Activated naive CD8-positive, alpha-beta T cell treated with anti-CD3 and anti-CD28 coated beads for 36 hours (primary cell): ENCODE measurements at places on chromosomes 13 and 19.

GRCh38 chr19:8212212-8212611 is 3.0 kb downstream of the CERS4 start:
- no peak for DNase-seq

GRCh38 chr13:20851844-20852402 is 50.6 kb downstream of the XPO4 start:
- no peak for DNase-seq

GRCh38 chr13:52070929-52071523 is 46.5 kb downstream of the UTP14C start:
- peak; percentile 3 for DNase-seq

DNA sequence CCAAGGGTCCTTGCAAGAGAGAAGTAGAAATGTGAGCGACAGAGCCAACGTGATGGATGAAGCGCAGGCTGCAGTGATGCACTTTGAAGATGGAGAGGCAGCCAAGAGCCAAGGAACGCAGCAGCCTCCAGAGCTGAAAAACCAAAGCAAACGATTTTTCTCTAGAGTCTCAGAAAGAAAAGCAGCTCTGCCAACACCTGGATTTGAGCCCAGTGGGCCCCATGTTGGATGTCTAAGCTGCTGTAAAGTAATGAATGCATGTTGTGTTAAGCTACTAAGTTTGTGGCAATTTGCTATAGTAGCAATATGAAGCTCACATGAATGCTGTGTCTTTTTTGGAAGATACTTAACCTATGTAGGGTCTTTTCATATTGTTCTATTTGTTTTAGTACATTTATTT is 894.3 kb downstream of the EFNB2 start:
- no peak for DNase-seq

DNA sequence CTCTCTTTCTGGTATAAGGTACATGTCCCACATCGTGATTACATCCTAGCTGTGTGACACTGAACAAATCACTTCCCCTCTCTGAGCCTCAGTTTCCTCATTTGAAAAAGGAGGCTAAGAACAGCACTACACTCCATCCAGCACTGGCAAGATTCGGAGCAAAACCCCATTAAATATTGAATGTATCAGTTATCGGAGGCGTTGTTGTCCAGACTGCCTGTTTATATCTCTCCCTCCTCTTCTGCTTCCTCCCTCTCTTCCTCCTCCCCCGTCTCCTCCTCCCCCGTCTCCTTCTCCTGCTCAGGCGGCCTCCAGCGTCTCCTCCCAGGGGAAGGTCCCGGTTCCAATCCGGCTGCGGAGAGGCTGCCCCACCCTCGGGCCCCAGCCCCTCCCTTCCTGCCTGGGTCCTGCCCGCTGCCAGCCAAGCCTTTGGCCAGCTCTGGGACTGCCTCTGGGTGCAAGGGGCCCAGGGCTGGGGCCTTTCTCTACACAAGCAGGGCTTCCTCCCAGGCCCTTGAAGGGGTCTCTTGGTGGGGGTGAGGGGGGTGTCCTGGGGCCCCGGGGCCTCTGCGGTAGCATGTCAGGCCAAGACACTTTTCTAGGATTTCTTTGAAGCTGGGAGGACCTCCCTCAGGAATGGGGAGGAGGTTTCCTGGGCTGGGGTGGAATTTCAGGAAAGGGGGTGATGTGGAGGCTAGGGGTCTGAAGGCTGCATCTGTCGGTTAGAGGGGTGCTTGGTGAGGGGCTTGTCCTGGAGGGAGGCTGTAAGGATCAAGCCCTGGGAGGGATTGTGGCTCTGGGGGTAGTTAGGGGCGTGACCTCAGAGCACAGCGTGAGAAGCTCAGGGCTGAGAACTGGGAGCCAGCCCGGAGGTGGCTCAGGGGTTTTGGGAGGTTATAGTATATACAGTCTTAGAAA is 1.9 kb downstream of the RRAS start:
- DNase-seq = no peak

DNA sequence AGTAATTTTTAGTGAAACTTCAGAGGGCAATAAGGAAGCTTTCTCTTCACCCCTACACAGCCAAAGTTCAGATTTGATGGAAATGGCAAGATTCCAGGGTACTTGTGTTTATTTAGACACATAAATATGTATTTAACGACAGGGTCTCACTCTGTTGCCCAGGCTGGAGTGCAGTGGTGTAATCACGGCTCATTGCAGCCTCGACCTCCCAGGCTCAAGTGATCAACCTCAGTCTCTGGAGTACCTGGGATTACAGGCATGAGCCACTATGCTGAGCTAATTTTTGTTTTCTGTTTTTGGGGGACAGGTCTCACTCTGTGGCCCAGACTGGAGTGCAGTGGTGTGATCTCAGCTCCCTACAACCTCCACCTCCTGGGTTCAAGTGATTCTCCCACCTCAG is 2.0 kb upstream of the SYCE2 start:
- no peak for DNase-seq

GRCh38 chr13:65914716-65915115 is 1315.4 kb downstream of the PCDH9 start:
- no peak for DNase-seq

DNA sequence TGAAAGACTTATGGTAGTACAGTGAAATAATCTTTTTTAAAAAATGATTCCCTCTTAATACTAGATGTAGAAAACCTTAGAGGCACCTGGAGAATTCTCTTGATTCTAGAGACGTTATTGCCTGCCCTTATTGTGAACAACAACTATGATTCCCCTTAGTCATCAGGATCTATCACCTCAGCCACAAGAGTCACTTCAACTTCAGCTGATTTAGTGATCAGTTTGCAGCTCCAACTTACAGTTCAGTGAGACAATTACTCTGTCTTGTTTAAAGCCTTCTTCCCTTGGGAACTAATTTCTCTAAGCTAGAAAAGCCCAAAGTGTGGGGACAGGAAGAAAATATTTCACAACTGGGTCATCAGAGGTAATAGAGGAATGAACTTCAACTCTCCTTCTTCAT is 254.3 kb upstream of the SLITRK1 start:
- no peak for DNase-seq

GRCh38 chr19:13334801-13335481 is 171.3 kb downstream of the CACNA1A start:
- DNase-seq = no peak

DNA sequence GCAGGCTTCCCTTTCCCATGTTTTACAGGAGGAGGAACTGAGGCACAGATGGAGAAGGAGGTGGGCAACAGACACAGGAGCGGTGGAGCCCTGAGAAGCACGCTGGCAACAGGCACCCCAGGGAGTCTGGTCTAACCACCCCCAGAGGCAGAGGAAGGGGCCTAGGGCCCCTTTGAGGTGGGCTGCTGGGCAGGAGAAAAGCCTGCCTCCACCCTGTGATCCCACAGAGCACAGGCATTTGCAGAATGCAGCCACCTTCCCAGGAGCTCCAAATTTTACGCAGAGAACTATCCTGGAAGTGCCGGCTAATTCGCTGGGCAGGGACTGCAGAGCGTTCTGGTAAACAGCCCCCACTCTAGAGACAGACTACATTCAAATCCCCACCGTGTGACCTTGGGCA is 30.4 kb downstream of the RAB20 start:
- DNase-seq = no peak

- DNase-seq = no peak
Observed at GRCh38 chr13:94928127-94928775, 215.9 kb upstream of the SOX21 start.

- no peak for DNase-seq
Observed at GRCh38 chr19:29645911-29646310, 19.4 kb upstream of the PLEKHF1 start.

- DNase-seq = no peak
Observed at GRCh38 chr13:47632311-47632710, 368.8 kb downstream of the SUCLA2 start.

- DNase-seq = no peak
Observed at GRCh38 chr13:45064889-45065288, 55.4 kb upstream of the GTF2F2 start.

DNA sequence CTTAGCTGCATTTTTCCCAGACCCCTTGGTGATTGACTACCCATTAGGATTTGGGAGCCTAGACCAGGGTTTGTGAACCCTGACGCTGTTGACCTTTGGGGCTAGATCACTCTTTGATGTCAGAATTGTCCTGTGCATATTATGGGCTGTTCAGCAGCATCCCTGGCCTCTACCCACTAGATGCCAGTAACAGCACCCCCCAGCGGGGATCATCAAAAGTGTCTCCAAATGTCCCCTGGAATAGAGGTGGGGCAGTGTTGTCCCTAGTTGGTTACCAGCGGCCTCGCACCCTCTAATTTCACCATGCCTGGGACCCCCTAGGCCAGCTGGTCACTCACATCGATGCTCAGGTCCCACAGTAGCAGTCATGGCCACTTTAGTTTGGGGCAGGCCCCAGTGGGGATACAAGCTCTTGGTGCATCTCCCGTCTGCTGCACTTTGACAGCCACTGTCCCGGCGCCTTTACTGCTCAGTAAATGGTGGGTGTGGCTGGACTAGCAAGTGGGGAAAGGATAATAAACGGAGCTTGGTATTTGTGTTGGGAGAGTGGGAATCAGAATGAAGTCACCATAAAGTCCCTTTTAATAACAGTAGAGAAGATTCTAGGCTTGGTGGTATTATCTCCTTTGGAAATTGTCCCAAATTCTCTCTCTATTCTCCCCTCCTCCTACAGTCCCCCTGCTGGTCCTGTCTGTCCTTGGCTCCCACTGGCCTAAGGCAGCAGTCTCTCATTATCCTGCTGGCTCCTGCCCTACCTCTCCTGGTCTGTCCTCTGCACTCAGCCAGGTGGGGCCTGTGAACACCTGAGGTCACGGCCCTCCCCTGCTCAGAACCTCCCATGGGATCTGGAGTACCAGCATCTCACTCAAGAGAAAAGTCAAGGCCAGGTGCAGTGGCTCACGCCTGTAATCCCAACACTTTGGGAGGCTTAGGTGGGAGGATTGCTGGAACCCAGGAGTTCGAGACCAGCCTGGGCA is 80.6 kb downstream of the SIPA1L3 start:
- DNase-seq = no peak

DNA sequence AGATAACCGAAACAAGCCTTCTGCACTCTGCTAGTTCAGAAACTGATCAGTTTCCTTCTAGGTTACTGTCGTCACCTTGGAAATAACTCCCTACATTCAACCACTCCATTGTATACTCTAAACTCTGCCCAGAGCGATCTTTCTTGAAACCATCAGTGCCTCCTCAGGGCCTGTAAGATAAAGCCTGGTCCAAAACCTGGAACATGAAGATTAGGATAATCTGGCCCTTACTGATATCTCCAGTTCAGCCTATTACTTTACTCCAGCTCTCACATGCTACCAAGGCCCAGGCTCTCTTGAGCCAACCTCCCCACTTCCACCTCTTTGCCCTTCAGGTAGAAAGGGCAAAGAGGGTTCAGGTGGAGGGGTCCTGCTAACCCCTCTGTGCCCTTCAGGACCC is 125.3 kb upstream of the RXFP2 start:
- DNase-seq = no peak

GRCh38 chr13:46641274-46642081 is 88.5 kb downstream of the LRCH1 start:
- DNase-seq = no peak

DNA sequence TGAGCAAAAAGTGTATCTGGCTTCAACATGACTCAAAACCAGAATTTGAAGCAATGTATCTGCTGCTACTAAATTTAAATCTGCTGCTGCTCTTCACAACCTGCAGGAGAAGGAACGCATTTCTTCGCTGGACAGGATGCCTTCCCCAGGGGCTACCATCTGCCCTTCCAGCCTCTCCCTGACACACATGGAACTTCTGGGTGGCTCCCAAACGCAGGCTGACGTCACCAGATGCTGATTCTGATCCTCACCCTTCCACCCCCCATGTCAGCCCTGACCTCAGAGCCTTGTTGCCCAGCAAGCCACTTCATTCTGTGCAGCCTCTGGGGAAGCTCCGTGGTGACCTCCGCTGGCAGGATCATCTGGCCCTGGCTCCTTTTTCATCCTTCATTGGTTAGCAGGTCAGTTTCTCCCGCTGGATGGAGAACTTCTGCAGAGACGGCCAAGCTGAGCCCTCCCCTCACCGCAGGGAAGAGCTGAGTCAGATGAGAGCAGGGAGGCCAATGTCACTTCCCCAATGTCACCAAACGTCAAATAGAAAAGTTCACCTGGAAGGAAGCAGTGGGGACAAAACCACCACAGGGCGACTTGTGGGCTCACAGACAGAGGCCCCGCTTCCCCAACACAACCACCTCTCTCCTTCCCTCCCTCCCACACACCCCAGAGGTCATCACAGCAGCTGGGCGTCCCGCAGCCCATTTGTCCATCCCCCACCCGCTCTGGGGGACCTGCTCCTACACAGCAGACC is 14.0 kb upstream of the RAB20 start:
- peak; percentile 15 for DNase-seq

DNA sequence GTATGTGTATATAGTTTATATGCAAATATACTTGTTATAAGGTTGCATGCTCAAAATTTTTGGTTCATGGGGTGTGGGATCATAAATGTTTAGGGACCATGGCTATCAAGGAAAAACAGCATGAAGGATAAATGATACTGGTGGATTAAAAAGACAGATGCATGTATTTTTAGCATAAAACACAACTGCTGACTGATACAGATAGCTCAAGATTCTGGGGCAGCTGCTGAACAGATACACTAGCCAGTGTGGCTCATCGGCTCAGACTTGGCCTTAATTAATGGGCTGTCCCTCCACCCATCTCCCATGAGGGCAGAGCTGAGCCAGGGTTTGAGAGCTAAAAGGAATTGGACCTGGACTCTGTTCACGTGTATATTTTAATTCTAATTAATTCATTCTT is 11.4 kb downstream of the ALOX5AP start:
- no peak for DNase-seq

- no peak for DNase-seq
Observed at GRCh38 chr13:99988529-99989275, 7.1 kb downstream of the ZIC2 start.

DNA sequence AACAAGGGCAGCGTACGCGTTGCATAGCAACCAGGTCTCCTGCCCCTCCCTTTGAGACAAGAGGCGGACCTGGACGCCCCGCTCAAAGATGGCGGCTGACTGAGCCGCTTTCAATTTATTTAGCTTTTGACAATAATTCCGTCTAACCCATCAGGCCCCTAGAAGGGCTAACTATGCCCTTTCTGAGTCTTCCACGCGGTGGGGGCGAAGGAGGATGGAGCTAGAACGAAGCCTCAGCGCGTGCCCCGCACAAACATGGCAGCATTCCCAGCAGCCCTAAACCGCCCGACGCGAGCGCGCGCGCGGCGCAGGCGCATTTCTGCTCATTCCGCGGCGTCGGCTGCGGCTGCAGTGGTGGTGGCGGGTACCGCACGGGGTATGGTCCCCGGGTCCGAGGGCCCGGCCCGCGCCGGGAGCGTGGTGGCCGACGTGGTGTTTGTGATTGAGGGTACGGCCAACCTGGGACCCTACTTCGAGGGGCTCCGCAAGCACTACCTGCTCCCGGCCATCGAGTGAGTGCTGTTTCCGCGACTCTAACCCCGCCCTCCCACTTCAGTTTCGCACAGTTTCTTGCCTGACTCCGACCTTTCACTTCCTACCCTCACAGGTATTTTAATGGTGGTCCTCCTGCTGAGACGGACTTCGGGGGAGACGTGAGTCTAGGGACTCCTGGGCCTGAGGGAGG is at the start of gene MED25:
Gene MED25, plus strand, starts transcription at position 326 of the 685 bp plus-strand sequence. Its CDS starts 53 bp downstream, at position 379.
- peak; percentile 89 for DNase-seq

- peak; percentile 63 for DNase-seq
Observed at GRCh38 chr19:14114854-14115253, 2.7 kb downstream of the PRKACA start.
